ENCODE measurements at places on chromosomes 16 and 17. TPM values are rescaled to one million over a fixed set of nuclear protein-coding genes. Genes with fewer than 3 reads are reported as not detected.

FOXL1 gene
- total RNA-seq = not detected

CETP gene
- not detected for total RNA-seq

PPP1R9B gene
- 91.3 TPM for total RNA-seq

GUCY2D gene
- not detected for total RNA-seq

PPP1R27 gene
- not detected for total RNA-seq

RAB26 gene
- 0.83 TPM for total RNA-seq

SYT17 gene
- total RNA-seq = 1.9 TPM

All from activated CD4-positive, alpha-beta T cell treated with anti-CD3 and anti-CD28 coated beads, Interleukin-2, amount 10 ng/mL, durations not matched to agents 24 days and 14 days (primary cell).